ENCODE measurements at places on chromosomes 7 and 10.

DNA sequence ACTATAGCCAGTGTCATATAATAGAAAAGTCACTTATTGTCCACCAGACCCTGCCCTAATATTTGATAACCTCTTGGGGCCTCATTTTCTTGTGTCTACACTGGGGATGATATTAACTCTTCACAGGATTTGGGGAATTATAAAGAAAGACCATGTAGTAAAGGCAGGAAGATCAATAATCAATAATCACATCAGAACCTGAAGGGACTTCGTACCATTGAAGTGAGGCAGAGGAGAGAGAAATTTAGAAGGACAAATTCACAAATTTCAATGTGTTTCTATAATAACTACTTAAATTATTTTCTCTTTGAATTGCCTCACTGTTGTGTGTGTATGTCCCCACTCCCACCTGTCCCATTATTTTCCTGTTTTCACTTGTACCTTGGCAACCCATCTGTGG, 10.7 kb upstream of the SGMS1 start:
- DNase-seq, result peak; percentile 14

- DNase-seq, result peak; percentile 22
Observed at GRCh38 chr10:31927884-31928548, 615 bp downstream of the ARHGAP12 start.

GRCh38 chr7:89559596-89559995, 594.7 kb upstream of the STEAP1 start:
- no peak for DNase-seq

DNA sequence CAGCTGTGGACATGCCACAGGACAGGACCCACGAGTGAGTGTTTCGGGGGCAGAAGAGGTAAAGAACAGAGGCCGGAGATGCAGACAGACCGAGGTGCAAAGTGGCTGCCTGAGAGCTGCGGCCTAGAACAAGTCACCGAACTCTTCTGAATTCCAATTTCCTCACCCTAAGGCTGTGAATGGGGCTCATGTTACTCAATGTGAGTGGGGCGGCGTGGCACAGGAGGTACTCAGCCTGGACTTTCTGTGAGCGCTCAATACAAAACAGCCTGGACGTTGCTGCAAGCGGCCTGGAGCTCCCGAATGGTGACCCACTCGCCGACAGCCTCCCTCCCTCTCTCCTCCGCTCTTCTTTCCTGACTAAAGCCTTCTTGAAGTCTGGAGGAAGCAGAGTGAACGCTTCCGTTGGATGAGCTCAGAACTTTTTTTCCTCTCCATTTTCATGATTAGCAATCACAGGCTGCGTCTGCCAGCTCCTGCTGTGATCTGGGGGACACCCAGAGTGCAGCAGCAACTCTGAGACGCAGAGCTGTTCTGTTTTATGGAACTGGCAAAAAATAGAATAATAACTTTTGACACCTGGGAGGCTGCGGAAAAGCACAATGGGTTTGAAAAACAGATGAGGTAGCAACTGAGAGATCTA, 108.5 kb downstream of the PTPRN2 start:
- no peak for DNase-seq

- DNase-seq, result no peak
Observed at GRCh38 chr10:96236090-96236478, 35.3 kb downstream of the BLNK start.

DNA sequence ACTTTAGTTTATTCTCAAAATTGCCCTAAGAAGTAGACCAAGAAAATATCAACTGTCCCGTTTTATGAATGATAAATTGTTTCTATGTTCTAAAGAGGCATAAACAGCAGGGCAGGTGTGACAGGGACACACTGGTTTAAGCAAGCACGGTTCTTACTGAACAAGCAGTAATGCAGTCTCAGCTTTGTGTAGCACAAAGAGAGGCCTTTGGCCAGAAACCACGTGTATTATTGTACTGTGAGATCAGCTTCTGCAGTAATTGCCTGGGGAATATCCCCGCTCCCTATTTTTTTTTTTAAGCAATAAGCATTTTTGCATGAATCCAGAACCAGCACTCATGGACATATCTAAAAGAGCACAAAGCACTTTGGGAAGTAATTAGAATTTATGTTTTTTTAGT, 255.4 kb downstream of the WDR11 start:
- DNase-seq, result no peak

GRCh38 chr7:157089100-157089610, 49.6 kb upstream of the UBE3C start:
- DNase-seq, result no peak
